Activated naive CD8-positive, alpha-beta T cell treated with anti-CD3 and anti-CD28 coated beads, Interleukin-2, amount 50 U/mL, for 16 hours (primary cell): ENCODE measurements at places on chromosomes 4 and X.

DNA sequence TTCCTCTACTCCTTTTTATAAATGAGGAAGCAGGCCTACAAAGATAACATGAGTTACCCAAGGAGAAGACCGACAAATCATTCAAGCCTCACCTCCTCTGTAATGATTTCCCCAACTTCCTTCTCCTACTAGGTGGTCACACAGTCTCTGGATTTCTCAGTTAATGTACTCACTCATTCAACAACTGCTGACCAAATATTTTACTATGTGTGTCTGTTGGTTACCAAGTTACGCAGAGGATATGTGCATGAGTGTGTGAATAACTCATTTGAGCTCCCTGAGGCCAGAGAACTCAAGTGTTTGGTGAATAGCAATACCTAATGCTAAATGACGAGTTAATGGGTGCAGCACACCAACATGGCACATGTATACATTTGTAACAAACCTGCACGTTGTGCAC, 10.4 kb downstream of the CASK start:
- no peak for DNase-seq

DNA sequence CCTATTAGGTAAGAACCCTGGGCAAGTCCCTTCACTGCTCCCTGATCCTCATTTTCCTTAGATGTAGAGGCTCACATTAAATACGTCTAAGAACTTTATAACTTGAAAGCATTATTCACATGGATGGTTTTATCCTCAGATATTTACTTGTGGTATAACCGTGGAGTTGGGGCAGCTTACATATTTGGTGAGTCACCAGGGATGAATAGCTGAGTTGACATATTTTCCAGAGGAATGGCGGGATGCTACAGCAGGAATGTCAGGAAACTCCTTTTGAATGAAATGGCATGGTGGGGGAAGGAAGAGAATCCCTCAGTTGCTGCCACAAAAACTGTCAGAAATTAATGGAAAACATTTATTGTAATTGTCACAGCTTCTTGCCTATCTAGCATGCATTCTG, 165.3 kb upstream of the RPS6KA3 start:
- DNase-seq, result no peak

- no peak for DNase-seq
Observed at GRCh38 chr4:76232681-76233080, 18.8 kb upstream of the FAM47E start.

- DNase-seq, result no peak
Observed at GRCh38 chrX:38260231-38260630, 39.6 kb upstream of the SRPX start.

GRCh38 chrX:44042751-44043150, 69.6 kb upstream of the NDP start:
- DNase-seq, result no peak

GRCh38 chr4:54513204-54513603, 144.6 kb upstream of the KIT start:
- no peak for DNase-seq

- no peak for DNase-seq
Observed at GRCh38 chr4:167210166-167210565, 24.1 kb downstream of the SPOCK3 start.

DNA sequence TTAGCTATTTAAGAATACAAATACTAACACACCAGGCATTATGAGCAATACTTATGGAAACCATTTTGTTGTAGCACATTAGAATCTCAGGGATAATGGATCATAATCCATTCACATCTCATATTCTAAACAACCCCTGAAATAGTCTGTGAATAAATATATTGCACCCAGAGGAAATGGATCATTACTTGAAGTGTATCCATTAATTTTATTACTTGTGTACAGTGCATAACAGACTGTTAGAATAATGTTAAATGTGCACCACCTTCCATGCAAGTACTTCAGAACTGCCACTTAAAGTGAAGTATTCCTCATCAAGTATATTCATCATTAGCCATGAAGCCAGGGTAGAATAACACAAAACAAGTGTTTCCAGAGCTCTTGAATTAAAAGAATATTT, 715.5 kb downstream of the DMD start:
- DNase-seq, result no peak

DNA sequence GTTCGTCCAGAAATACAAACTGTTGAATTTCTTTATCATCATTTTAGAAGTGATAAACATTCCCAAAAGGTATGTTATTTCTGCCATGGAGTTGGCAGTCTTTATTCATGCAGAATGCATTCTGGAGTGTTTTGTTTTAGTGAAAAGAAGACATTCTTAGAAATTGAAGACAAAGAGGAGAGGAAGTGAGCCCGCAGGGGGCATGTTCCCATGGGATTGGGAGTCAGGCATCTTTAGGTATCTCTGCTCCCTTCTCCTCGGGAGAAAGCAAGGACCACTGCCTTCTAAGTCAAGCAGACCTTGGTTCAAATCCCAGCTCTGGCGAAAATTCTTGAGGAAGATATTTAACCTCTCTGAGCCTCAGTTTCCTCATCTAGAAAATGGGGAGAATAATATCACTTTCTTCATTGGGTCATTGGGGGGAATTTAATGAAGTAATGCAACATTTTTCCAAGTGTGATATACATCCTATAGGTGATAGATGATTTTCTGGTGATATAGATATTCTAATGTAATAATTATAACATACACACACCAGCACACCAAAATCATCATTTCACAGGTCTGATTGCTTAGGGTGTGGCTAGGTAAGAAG, 26.5 kb upstream of the CHRNA9 start:
- no peak for DNase-seq
